ENCODE measurements at places on chromosomes 4 and X. TPM values are rescaled to one million over a fixed set of nuclear protein-coding genes. Genes with fewer than 3 reads are reported as not detected.

Gene MAP9
- polyA plus RNA-seq: 0.14 TPM

Gene GPAT3
- 3.8 TPM for polyA plus RNA-seq

Gene GPR50
- not detected for polyA plus RNA-seq

Gene HPGD
- 90.0 TPM for polyA plus RNA-seq

Gene FSTL5
- not detected for polyA plus RNA-seq

GRCh38 chrX:39693298-39693697, 404.5 kb downstream of the BCOR start:
- DNase-seq: peak; percentile 41

GRCh38 chr4:156517956-156518355, 453.6 kb downstream of the PDGFC start:
- DNase-seq: no peak

DNA sequence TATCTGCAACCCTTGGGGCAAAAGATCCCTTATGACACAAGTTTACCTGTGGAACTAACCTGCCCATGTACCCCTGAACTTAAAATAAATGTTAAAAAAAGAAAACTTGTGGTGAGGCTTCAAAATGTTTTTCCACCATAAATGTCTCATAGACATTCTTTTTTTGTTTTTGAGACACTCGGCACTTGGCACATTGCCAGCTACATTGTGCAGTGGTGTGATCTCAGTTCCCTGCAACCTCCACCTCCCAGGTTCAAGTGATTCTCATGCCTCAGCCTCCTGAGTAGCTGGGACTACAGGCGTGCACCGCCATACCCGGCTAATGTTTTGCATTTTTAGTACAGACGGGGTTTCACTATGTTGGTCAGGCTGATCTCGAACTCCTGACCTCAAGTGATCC, 528.9 kb upstream of the CXorf51A start:
- DNase-seq: no peak

DNA sequence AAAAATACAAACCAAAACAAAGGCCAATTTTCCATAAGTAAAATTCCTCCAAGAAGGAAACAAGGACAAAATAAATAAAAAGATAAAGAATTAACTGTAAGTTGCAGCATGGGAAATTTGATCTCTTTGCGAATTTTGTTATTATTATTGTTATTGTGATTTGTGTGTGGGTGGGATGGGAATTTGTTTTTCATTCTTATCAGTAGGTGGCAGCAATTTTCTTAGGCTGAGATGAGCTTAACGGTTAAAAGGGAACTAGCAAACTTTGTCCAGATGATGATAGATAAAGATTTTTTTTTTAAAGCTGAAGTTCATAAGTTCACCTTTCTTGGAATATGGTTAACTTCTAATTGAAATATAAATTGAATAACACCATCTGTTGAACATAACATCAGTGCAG, 83.2 kb upstream of the IL1RAPL2 start:
- no peak for DNase-seq

GRCh38 chr4:128525387-128525786, 237.8 kb upstream of the PGRMC2 start:
- no peak for DNase-seq

DNA sequence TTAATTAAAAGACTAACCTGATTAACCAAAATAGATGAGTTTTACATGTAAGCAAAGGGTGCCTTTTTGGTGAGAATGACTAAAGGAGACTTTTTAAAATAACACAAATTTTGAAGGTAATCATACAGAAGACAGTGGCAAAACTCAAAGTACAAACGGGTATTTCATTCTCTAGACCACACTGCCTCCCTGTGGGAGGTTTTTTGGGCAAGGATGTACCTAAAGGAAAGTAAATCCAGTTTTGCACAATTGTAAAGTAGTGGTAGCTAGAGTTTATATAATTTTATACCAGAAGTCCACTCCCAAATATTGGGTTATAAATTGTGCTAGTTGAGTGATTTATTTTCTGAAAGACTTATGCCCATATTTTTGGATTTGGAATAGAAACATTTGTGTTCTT, 201.0 kb downstream of the PAPSS1 start:
- DNase-seq: no peak

GRCh38 chr4:18722748-18723191, 701.2 kb upstream of the LCORL start:
- DNase-seq: no peak

DNA sequence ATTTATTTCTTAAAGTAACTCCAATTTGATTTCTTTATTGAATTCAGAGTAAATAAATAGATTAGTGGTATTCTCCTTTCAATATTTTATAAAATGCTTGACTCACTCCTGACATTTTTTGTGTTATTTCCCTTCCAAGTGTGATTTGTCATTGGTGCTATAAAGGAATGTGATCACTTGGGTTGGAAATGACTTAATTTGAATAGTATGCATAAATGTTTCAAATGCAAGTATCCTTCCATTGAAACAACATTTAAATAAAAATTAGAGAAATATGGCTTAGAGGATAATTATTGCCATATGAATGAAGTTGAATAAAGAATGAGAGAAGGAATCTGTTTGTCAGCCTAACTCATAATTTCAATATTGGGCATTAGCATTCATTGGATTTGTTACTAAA, 182.7 kb downstream of the PABPC4L start:
- no peak for DNase-seq

GRCh38 chrX:96689991-96690390, 5.3 kb downstream of the DIAPH2 start:
- no peak for DNase-seq

DNA sequence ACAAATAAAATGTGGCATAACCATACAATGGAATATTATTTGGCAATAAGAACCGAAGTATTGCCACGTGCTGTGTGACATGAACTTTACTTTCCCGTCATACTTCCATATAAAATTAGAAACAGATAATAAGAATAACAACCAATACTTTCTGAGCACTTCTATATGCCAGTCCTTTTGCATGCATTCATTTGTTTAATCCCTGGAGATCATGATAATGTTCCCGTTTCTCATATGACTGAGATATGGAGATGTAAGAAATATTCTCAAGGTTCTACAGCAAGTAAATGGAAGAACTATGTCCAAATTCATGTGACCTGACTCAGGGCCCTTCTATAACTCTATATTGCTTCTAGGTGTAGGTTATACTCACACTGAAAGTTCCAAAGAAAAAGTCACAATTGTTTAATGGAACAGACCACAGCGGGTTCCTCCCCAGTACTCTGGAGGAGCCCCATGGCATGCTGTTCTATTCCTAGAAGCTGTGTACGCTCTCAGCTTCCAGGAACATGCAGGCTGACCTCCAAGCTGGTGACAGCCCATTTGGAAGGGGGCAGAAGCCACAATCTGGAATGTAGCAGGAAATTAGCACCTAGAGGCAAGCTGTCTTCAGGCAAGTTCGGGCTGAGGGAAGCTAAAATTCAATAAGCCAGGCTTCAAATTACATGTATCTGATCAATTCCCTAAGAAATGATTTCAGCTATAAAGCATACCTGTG, 31.5 kb downstream of the QDPR start:
- no peak for DNase-seq

All from liver (tissue), 10 donors.